ENCODE measurements at places on chromosomes 7 and 10. TPM values are rescaled to one million over a fixed set of nuclear protein-coding genes. Genes with fewer than 3 reads are reported as not detected.

Gene WDFY4
- total RNA-seq = not detected

Gene ARMC3
- 0.31 TPM for total RNA-seq

Gene NUTM2A
- total RNA-seq = 0.26 TPM

Gene LRRC18
- total RNA-seq = not detected

Gene METTL27
- 2.3 TPM for total RNA-seq

Gene PAX4
- not detected for total RNA-seq

Gene ARHGEF5
- not detected for total RNA-seq

Gene FRG2B
- total RNA-seq = not detected

Gene KLF14
- total RNA-seq = 0.60 TPM

Gene ENKUR
- not detected for total RNA-seq

Gene HMX2
- not detected for total RNA-seq

Gene NUB1
- total RNA-seq = 58.0 TPM

Gene OR9A2
- total RNA-seq = not detected

Gene DYDC2
- total RNA-seq = 0.12 TPM

Gene PGAM2
- not detected for total RNA-seq

Gene ZNF503
- 10.6 TPM for total RNA-seq

Gene ADK
- total RNA-seq = 52.5 TPM
